Hematopoietic multipotent progenitor cell treated with erythropoietin and hydrocortisone succinate and interleukin-3 and kit ligand, for 15 days (in vitro differentiated cells): ENCODE measurements at places on chromosomes 7 and 10.
A peak's percentile ranks its signal among the peaks of the same experiment; 100 is the strongest.

GRCh38 chr7:7790041-7790741 lies 71.8 kb upstream of the RPA3 start:
- DNase-seq: no peak

DNA sequence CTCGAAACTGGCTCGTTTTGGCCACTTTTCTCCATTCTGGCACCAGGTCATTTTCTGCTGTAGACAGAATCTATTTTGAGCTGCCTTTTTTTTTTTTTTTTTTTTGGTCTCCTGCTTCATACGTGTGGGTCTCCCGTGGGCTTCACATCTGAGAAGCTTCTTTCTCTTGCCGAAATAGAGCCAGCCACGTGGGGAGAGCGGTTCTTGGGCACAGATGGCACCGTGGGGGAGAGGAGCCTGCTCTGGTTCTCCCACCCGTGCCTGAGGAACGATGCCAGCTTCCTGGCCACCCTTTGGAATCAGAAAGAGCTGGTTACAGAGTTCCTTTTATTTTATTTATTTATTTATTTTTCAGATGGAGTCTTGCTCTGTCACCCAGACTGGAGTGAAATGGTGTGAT lies 48.7 kb upstream of the OCM2 start:
- DNase-seq: no peak

GRCh38 chr7:148204639-148205304 lies 385.8 kb upstream of the C7orf33 start:
- no peak for DNase-seq

GRCh38 chr7:100019908-100020307 lies 4.5 kb downstream of the ZKSCAN1 start:
- no peak for DNase-seq

- no peak for DNase-seq
Observed at GRCh38 chr10:86665218-86665607, 3.1 kb upstream of the LDB3 start.

GRCh38 chr7:74365322-74366022 lies 76.3 kb downstream of the CLIP2 start:
- DNase-seq: peak; percentile 8

GRCh38 chr10:132377326-132377725 lies 19.7 kb upstream of the PWWP2B start:
- no peak for DNase-seq

DNA sequence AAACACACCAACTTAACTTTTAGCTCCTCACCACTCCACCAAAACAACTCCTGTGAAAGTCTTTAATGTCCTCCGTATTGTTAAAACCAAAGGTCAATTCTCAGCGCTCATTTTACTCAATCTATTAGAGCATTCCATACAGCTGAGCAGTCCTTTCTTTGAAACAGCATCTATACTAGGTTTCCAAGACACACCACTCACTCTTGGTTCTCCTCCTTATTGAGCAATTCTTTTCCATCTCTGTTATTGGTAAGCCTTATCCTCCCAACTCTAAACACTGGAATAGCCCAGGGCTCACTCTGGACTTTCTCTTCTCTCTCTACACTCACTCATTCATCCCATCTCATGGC lies 34.9 kb downstream of the COA1 start:
- no peak for DNase-seq

DNA sequence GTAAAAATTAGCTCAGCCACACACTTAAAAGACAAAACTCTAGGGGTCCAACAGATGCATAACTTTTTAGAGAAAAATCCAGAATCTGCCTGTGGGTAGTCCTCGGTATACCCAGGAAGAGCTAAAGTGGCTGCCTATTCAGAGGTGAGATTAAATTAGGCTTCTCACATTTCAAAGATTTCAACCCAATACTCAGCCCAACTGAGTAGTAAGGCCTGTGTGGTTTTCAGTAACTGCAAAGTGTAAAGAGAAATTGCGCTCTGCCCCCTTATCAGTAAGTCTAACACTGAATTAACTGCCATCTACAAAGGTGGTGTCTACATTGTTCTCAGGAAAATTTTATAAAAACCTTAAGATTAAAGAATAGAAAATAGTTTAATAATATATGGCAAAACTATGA lies 88.2 kb downstream of the ELMO1 start:
- DNase-seq: no peak
